Cortex of kidney (tissue), 1 donor: ENCODE measurements at places on chromosomes 7 and 10.

DNA sequence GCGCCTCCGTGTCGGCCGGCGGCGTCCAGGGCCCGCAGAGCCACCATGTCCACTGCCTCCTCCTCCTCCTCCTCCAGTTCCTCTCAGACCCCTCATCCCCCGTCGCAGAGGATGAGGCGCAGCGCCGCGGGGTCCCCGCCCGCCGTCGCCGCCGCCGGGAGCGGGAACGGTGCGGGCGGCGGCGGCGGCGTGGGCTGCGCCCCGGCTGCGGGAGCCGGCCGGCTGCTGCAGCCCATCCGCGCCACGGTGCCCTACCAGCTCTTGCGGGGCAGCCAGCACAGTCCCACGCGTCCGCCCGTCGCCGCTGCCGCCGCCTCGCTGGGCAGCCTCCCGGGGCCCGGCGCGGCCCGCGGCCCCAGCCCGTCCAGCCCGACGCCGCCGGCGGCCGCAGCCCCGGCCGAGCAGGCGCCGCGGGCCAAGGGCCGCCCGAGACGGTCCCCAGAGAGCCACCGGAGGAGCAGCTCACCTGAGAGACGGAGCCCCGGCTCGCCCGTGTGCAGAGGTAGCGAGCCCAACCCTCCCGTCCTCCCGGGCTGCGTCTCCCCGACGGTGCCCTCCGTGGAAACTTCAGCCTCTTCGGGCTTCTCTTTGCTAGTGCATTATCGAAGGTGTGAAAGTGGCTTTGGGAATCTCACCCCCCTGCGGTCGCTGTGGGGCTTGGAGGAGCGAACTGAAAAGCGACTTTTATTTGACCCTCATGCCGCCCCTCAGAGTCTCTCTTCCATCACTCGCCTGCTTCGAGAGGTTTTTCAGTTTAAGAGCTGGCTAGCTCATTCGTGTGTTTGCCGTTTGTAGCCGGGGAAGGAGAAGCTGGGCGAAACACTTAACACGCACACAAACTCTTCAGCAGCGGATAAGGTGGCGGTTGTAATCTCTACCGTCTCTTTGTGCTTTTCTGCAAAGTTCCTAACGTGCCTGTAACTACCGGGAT, 975 bp downstream of the GLCCI1 start:
- DNase-seq, result no peak

- DNase-seq, result no peak
These were observed 98.1 kb upstream of the RSU1 start for GRCh38 chr10:16915300-16915699.

- no peak for DNase-seq
These were observed 239.8 kb upstream of the TMEM72 start for GRCh38 chr10:44671319-44671718.

- no peak for DNase-seq
These were observed 58.3 kb downstream of the CDH23 start for GRCh38 chr10:71455035-71455434.

DNA sequence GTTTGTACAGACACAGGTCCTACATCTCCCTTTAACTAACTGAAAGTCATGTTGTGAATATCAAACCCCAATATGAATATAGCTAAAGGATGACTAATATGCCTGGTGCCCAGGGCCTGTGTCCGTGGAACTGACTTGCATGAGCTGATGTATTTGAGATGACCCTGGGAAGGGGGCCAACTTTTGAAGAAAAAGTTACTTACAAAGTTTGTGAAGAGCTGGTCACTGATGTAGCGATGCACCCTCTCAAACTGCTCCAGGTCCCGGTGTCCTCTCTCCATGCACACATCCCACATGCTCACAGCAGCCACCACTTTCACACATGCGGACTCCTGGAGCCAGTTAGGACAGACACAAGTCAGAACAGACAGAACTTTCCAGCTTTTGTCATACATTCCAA, 106.2 kb downstream of the ABCC2 start:
- DNase-seq, result no peak

- no peak for DNase-seq
These were observed 17.4 kb upstream of the IKZF1 start for GRCh38 chr7:50287129-50287528.

DNA sequence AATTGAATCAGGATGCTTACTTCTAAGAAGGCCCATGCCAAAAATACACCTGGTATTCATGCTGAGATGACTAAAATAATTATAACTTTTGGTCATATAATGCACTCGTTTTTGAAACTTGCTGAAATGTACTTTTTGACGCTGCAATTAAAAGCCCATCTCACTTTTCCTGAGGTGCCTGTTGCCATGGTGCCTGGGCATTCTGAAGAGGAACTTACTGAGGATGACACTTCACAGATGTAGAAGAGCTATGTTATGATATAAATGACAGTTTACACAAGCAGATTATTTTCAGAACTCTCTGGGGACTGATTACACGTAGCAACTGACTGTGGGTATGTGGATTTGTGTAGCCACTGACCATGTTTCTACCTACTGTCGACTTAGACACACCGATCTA, 182.4 kb downstream of the TPK1 start:
- no peak for DNase-seq

DNA sequence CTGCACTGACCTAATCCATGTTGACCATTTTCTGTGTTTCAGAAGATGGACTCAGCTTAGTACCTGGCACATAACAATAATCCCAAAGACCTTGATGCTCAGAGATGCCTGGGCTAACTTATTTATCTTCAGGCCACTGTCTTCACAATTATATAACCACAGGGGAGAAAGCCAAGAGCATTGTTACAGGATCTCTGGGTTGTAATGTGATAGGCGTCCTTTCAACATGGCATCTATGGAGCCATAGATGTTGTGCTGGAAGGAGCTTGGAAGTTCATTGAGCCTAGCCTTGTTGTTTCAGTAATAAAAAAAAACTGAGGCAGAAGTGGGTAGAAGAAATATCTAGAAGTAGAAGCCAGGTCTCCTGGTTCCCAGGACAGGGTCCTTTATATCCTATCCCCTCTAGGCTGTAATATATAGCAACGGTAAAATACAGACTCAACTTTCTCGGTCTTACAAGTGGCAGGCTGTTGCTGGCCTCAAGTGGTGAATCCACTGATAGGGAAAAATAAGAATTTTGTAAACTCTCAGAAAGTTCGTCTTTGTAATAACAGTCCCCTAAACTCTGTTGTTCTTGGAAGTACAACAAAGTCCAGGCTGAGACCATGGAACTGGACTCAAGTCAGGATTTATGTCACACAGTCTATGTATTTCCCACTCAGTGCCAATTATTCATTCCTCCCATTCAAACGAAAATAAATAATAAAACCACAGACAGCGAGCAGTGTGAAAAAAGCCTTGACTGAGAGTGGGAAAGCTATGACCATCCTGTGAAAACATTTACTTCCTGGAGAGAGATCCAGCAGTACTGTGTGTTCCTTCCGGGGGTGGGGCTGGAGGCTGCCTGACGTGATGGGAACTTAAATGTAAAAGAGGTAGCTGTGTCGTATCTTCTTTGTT, 277.6 kb downstream of the REEP3 start:
- no peak for DNase-seq

DNA sequence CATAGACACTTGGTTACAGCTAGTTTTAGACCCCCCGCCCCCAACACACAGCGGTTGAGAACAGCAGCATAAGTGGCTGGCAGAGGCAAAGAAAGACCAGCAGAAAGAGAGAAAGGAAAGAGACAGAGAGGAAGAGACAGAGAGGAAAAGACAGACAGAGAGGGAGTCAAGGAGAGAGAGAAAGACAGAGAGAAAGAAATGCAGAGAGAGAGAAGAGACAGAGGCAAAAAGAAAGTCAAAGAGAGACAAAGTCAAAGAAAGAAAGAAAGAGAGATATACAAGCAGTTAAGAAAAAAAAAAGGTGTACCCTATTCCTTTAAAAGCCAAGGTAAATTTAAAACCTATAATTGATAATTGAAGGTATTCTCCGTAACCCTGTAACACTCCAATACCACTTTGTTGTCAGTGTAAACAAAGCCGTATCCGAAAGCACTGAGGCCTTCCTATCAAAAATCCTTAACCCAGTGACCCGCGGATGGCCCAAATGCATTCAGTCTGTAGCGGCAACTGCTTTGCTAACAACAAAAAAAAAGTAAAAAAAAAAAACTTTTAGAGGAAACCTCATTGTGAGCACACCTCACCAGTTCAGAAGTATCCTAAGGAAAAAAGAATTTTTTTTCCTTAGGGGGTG, 11.9 kb upstream of the SLC12A9 start:
- no peak for DNase-seq

- no peak for DNase-seq
These were observed 65.9 kb upstream of the ZNF92 start for GRCh38 chr7:65307651-65308299.

DNA sequence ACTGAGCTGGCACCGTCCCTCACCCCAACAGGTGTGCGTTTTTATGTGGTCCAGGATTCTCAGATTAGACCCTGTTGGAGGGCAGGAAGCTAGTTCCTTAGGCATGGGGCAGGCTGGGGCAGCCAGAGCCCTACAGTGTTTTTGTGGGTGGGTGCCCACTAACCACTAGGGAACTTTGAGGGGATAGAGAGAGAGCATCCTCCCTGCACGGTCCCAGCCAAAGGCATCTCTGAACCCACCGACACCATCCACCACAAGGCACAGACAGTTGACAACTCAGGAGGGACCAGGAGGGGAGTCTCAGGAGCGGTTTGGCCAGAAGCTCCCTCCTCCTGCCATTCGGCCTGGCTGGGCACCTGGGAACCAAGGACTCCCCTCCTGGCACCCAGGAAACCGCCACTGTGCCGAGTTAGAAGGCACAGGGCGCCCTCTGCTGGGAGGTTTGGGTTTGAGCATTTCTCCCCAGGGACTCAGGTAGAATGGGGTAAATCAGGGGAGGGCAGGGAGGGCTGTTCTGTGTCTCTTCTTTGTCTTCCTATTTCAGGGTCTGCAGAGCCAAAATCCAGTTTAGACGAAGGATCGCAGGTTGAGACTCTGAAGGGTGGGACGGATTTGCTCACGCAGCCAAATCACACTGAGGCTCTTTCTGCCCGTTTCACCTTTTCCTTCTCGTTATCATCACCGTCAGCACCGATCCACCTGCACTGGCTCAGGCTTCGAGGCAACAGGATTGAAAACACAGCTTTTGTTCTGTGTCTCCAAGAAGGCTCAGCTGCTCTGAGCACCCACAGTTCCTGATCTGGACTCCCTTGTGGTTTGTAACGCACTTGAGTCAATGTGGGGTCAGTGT, 84.8 kb upstream of the COL13A1 start:
- DNase-seq, result no peak

DNA sequence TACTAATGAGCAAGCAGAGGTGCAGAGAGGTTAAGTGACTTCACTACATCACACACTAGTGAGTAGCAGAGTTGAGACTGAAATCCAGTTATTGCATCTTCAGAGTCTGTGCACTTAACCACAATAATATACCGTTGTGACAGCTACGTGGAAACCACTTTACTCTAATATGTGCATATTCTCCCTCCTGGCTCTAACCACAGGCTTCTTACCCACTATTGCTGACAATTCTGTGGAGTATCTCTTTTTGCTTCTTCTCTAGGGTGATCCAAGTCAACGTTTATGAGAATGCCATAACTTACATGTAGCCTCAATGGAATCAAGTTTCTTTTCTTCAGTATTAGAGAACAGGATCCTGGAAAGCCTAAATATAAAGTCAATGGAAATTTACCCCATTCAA, 64.2 kb upstream of the MEOX2 start:
- no peak for DNase-seq
